ENCODE measurements at places on chromosomes 7 and 10.
A peak's percentile ranks its signal among the peaks of the same experiment; 100 is the strongest.

GRCh38 chr7:20894806-20895205 is 108.1 kb upstream of the SP8 start:
- no peak for DNase-seq

DNA sequence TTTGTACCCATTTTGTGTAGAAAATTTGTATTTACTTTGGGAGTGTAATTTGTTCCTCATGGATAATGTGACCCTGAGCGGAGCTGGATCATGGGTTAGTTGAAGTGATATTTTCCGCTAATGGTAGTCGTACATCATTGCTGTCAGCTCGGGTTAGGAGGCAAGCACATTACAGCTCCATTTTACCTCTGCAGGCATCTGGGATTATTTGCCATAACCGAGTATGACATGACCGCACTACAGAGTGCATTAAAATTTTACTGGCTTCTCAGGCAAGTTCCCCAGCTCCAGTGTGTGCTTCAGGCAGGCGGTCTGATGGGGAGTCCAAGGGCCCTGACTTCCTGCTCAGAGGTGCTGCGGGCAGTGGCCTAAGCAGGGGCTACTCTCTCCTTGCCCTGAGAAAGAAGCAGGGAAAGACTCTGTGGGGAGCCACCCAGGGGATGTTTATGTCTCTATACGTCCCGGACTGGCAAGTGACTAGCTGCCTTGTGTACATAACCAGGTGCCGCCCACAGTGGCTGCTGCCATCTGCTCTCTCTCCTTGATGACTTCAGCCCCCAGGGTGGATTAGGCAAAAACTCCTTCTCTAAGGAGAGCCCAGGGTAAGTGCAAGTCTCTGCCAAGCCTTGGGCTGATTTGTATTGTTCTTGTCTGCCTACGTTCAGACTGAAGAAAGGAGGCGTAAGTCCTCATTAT is 685.3 kb upstream of the GALNT17 start:
- no peak for DNase-seq

GRCh38 chr10:126387931-126388911 is at the start of gene ADAM12:
Gene ADAM12, minus strand, starts transcription at chr10:126388477. Its CDS starts 332 bp downstream, at chr10:126388145.
- DNase-seq, result no peak

GRCh38 chr7:144641389-144642044 is 194.3 kb downstream of the TPK1 start:
- DNase-seq, result no peak

GRCh38 chr10:133109711-133110110 is 22.0 kb downstream of the ADGRA1 start:
- no peak for DNase-seq

DNA sequence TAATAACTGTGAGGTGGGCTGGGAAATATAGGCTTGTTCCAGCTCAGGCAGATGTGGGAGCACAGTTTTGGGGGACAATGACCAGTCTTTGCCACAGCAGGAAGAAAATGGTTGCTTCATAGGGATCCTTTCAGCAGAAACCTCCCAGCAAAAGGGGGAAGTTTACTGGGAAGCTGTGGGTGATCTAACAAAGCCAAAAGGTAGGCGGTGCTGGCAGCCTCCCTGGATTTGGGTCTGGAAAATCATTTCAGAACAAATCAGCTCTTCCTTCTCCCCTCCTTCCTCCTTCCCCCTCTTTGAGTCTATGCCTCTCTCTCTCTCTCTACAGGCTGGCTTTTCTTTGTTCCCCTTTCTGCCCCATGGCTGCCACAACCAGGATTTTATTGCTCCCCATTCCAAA is 16.2 kb downstream of the RPS24 start:
- DNase-seq, result no peak

DNA sequence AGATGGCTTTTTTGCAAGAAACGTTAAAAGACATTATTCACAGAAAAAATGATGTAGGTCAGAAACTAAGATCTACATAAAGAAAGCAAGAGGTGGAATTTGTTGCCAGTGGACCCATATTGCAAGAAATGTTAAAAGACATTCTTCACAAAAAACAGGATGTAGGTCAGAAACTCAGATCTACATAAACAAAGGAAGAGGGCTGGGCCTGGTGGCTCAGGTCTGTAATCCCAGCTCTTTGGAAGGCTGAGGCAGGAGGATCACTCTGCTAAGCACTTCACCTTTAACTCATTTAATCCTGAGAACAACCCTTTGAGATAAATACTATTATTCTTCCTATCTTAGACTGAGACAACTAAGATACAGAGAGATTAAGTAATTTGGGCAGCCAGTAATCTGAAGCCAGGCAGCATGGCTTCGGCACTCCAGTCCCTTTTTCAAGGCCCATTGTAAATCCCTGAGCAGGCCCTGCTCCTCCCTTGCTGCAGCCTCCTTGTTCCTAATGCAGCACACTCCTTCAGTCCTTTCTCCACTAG is 11.6 kb downstream of the ZFAND4 start:
- DNase-seq, result no peak

- DNase-seq, result no peak
Measured at GRCh38 chr10:78357141-78358063, 323.7 kb downstream of the RPS24 start.

GRCh38 chr7:151408839-151409666 is 785 bp downstream of the WDR86 start:
- DNase-seq, result no peak

GRCh38 chr7:1330801-1331425 is 98.2 kb downstream of the UNCX start:
- no peak for DNase-seq

- DNase-seq, result no peak
Measured at GRCh38 chr7:127390817-127391590, 1.5 kb downstream of the ZNF800 start.

DNA sequence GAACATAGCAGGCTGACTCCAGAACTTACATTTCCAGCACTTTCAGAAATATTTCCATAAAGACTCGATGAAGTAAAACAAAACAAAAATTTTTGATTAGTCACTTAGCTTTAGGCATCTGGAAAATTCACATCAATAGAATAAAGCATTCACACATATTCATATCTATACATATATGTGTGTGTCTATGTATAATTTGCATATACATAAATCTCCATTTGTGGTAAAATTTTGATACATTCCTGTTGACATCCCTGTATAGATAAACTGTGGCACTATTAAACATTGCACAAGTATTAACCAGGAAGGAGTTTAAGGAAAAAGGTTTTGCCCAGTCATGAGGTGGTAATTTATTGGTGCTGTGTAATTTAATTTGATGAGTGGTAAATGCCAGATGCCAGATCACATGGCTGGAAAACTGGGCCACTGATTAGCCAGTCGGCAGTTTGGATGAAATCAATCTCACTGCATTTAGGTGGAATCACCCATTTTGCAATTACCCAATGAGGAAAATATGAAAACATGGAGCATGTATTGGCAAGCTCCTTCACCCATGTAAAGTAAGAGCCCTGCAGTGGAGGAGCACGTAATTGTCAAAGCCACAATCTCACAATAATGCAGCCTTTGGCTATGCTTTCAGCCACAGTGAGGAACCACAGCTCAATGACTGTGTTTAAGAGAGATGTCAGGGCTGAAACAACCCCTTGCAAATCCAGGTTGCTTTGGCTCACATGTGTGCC is 294.6 kb downstream of the RNLS start:
- DNase-seq, result no peak

DNA sequence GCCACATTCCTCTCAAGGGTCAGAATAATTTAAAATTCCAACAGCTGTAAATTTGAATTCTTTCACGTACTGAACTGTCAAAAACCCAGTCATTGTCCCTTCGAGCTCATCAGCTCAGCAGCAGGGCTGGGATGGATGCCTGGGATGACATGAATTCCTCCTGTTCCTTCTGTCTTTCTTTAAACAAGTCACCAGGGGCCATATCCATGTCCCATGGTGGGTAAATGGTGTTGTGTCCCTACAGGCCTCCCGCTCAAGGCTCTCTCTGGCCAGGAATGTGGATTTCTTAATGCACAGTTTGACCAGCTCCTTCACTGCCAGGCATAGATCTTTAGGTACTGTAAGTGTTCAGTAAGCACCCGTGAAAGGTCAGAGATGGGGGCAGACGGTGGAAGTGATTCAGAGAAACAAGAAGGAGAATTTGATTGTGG is 13.8 kb upstream of the TECPR1 start:
- no peak for DNase-seq

GRCh38 chr7:114659409-114660125 is 245.0 kb downstream of the FOXP2 start:
- no peak for DNase-seq

DNA sequence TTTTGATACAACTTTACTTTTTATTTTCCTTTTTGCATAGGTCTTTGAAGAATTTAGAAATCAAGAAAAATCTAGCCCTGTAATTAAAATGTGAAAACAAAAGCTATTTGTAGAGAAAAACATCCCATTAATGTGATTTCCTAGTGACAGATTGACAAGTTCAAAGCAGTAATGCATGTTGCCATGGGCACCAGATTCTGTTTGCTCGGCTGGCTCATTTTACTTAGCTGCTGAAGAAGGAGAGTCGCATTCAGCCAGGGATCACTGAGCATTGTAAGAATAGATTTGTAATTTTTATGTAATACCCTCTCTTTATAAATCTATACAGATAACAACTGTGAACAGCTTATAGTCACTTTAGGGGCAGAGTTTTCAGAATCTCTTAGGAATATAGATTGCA is 28.5 kb downstream of the DNAJB9 start:
- no peak for DNase-seq

DNA sequence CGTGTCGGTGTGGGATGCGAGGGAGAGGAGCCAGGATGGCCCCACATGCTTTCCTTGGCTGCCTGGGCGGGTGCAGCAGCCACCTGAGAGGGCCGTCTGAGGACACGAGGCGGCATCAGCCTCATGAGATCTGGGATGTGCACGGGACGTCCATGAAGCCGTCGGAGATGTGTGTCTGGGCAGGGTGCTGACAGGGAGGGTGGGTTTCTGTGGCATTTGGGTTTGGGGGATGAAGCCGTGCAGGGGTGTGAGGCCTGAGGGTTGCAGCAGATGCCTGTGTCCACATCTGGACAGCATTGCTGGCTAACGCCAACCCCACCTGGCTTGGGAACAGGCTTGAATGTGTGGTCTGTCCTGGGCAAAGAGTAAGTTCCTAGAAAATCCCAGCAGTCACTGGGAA is 179.5 kb downstream of the DNAJB6 start:
- no peak for DNase-seq

GRCh38 chr10:112721080-112721698 is 228.9 kb upstream of the TCF7L2 start:
- no peak for DNase-seq

- DNase-seq, result peak; percentile 36
Measured at GRCh38 chr7:131105799-131106680, 221.6 kb upstream of the MKLN1 start.

DNA sequence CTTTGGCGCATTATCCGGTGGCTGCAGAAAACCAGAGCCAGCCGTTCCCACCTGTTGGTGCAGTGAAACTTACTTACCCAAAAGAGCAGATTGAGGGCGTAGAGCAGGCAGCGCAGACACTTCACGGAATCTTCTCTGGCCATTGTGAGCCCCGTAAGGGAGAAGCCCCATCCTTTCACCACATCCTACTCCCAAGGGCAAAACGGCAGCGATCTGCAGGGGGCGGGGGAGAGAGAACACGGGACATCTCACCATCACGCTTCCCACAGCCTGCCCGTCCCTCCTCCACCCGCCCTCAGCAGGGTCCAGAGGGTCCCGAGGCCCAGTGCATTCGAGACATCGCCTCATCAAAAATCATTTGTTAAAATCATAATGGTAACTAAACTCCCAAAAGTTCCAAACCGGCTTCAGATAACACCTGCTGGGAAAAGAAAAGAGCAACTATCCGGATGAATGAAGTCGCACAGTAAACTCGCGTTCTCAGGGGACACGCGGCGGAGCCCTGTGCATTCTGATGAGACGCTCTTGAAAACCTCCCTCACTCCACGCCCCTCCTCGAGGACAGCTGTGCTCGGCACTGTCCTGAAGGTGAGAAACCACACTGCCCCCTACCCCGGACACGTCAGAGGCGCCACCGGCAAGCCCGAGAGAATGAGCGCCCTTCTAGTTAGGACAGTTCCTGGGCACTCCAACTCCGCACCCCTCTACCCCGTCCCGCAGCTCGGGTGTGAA is 1.2 kb downstream of the TSPAN12 start:
- no peak for DNase-seq

DNA sequence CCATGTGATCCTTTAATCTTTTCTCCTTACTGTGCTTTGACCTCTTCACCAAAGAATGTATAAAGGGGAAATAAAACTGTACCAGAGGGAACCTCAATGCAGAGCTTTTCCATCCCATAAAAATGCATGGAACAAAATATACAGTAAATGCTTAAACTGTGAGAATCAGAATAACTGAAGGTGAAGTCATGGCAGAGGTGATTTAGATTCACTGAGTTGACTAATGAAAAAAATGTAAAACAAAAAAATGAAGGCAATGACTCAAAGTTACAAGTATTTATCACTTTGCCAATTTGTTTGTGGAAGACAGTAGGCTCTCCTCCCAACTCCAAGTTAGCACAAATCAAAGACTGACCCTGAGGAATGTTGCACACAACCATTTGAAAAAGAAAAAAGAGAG is 1331.6 kb upstream of the SORCS1 start:
- no peak for DNase-seq

GRCh38 chr7:116692401-116693308 is 20.7 kb downstream of the MET start:
- no peak for DNase-seq

- no peak for DNase-seq
Measured at GRCh38 chr10:126957111-126957510, 51.9 kb downstream of the DOCK1 start.

GRCh38 chr10:128626397-128627000 is 500.3 kb upstream of the MKI67 start:
- DNase-seq, result no peak

DNA sequence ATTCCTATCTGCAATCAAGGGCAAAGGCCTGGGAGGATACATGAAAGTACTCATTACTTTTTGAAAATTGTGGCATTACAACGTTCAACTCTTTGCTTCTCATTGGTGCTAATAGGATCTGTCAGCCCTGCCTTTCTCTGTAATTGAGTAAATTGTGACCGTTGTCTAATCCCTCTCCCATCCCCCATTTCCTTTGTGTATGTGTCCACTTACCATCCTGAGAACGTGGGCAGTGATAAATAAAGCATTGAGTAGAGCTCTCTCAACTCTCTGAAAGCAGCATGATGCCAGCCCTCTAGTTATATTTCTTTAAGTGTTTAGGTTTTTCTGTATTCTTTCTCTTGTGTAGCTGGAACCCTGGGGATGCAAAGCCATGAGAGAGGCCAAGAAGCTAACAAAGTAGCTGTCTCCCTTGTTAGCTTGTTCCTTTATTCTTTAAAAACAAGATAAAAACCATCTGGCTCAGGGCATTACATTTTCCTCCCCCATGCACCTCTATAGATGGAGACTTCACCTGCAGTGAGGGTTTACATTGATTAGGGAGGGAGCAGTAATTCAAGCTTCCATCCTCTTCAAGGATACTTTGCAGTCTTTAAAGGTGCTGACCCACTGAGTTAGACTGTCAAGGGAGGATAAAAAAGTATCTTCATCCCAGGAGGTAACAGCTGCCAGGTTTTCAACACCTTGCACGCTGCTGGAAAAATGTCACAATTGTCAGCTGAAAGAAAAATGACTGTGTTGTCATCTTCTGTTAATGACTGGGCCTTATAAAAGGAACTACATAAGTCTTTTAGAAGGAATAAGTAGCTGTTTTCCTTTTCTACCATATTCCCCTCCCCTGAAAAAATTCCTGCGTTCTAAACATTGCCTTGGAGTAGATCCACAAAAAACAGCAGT is 112.3 kb downstream of the BTRC start:
- no peak for DNase-seq
